ENCODE measurements at places on chromosomes 11 and 22. TPM values are rescaled to one million over a fixed set of nuclear protein-coding genes. Genes with fewer than 3 reads are reported as not detected.
A peak's percentile ranks its signal among the peaks of the same experiment; 100 is the strongest.

DNA sequence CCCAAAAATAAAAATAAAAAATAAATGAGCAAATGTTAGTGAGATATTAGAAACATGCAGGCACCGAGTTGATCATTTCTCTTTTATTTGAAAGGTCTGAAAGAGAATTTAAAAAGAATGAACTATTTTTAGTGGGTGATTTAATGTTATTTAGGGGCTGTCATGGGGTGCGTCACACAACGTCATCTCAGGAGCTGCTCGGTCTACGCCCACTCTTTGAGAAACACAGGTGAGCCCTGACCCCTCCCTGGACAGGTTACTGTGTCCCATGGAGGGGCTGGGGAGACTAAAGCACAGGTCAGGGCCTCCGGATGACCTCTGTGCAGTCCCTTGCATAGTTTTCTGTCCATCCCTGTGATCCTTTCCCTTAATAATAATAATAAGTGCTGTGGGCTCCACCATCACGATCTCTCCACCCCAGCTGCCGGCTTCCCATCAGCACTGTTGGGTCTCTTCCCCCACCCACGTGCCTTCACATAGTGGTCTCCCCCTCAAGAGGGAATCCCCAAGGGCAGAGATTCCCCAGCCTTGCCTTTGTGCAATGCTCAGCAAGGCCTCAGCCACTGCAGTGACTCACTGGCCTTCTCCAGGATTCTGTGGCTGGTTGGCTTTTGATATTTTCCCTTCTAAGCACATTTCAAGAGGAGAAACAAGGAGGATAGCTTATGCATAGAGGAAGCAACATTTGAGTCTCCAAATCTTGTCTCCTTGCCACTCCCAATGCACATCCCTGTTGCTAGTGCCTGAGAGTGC lies 159.9 kb downstream of the TTC17 start:
- DNase-seq, result peak; percentile 37

DNA sequence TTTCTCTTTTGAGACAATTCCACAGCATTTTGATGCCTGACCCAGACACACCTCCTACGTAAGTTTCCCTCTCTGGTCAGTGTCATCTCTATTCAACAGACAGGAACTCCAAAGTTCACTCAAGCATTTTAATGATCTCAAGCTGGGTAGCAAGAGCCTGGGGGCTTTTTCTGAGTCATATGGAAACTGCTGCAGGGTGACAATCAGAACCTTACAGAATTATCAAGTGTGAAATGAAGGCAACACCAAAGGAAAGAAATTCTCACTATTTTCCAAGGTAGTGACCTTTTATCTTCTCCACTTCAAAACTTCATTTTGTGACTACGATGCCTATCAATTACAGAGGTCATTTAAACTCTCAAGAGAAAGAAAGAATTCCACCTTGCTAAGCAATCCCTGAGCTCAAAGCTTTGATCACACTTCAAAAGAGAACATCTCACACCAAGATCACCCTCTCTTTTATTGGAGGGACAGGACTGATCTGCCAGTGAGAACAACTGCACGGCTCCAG lies 229.0 kb upstream of the ZC3H12C start:
- DNase-seq, result no peak

DNA sequence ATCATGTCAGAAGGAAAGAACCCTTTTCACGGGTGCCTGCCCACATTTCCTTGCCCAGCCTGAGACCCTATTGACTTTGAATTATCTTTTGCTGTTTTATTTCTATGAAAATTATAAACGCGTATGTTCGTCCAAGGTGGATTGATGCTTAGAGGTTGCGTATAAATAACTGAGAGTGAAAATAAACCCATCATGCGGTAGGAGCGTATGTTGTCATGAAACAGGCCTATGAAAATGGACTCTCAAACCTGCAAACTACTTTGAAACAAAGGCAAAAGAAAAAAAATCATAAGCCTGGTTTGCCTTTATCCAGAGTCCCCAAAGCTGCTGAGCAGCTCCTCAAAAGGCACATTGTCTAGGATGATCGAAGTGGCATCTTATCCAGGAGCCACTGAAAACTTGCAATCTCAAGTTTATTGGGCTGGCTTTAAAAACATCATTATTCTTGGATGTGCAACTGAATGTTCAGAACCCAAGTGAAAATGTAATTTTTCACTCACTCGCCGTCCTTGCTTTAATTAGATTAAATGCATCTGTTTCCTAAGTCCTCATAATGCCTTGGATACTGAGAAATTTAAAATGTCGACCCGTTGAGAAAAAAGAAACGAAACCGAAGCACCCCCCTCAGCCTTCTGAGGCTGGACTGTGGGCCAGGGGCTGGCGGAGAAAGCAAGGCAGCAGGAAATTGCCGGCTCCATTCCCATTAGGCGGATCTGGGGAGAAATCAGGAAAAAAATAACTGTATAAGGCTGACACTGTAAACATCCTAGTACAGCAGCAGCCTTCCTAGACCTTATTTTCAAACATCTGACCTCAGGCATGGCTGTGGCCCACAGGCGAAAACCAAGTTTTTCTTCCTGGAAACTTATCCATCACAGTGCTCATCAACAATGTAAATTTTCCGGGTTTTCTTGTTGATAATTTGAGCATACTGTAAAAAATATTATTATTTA lies 82.9 kb upstream of the PPARA start:
- peak; percentile 55 for DNase-seq

The CDHR5 gene
- total RNA-seq, result not detected
